RCC 7860 (cell line): ENCODE measurements at places on chromosomes 4 and X.

DNA sequence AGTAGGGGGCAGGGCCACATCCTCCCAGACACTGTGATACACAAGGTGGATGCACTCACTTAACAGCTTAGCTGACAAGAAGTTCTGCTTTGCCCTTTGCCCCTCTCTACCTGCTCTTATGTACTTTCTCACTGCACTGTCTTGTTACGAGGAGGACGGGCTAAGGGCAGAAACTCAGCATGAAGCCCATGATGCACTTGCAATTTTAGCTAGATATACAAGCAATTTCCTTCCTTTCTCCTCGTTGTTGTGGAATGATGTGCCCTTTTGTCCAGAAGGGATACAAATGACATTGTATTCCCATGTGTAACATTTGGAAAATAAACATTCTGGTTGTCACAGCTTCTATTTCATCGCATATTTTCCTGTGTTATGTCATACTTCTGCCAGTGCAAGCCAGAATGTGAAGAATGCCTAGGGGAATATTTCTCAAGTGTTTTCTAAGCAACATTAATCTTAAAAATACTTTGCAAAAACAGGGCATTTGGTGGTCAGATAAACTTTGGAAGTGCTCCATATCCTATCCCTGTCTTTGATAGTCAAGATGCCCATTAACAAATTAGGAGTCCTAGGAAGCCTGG, 47.2 kb downstream of the MAOA start:
- DNase-seq: peak; percentile 46

- DNase-seq: no peak
Measured at GRCh38 chr4:21184788-21185187, 484.5 kb downstream of the PACRGL start.

DNA sequence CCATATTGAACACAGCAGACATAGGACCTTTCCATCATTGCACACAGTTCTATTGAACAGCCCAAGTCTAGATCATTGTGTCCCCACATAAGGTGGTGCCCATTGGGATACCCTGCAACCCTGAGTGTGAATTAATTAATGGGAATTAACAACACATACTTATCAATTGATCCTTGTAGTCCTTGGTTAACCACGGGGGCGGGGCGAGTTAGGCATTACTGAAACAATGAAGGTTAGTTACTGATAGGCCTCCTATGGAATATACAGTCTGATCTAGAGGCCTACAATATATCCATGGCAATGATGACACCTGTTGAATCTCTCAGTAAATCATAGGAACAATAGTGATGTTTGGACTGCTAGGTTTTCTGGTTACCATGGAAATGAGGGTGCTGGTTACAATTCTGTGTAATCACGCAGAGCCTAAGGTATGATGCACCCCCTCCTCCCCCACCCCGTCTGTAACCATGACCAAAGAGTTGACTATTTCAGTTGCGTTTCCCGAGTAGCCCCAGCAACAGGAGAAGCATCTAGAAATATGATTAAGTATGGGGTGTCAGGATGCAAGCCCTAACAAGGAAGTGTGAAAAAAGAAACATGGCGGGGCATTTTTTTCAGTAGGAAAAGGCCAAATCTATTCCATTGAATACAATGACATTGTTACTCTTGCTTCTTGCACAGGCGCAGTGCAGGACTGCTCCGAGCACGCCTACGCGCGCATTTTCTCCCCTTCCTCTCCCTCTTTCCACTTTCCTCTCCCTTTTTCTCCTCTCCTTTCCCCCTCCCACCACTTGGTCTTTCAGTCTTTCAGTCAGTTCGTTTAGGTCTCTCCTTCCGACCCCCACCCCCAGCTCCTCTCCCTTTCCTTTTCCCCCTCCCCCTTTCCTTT, 677 bp upstream of the NONO start:
- peak; percentile 40 for DNase-seq

GRCh38 chrX:24672701-24673190, 21.0 kb upstream of the POLA1 start:
- no peak for DNase-seq

DNA sequence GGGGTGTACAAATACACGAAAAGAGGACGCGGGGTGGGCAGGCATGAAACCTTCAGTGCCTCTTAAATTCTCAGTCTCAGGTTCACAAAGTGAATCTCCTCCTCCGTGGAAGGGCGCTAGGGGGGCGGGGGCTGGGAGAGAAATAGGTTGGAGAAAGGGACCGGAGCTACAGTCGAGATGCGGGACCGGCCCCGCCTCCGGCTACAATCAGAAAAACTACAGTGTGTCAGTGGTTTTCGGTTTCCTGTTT, 3.4 kb downstream of the MAML3 start:
- DNase-seq: no peak

DNA sequence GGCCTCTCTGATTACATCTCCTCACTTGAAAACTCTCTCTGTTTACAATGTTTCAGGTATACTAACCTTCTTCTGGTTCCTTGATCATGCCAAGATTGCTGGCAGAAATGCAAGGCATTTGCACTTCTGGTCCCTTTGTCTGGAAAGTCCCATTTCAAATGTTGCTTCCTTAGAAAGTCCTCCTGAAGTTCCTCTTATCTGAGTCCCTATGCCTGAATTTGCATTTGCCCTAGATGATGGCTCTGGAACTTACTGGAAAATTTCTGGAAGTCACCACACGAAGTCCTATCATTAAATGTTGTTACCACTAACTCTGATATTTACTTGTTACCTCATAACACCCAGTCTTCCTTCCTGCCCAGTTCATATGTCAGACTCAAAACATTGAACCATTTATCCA, 176.4 kb downstream of the EFHC2 start:
- DNase-seq: no peak

GRCh38 chr4:180598281-180598680, 1644.9 kb upstream of the TENM3 start:
- DNase-seq: peak; percentile 5

DNA sequence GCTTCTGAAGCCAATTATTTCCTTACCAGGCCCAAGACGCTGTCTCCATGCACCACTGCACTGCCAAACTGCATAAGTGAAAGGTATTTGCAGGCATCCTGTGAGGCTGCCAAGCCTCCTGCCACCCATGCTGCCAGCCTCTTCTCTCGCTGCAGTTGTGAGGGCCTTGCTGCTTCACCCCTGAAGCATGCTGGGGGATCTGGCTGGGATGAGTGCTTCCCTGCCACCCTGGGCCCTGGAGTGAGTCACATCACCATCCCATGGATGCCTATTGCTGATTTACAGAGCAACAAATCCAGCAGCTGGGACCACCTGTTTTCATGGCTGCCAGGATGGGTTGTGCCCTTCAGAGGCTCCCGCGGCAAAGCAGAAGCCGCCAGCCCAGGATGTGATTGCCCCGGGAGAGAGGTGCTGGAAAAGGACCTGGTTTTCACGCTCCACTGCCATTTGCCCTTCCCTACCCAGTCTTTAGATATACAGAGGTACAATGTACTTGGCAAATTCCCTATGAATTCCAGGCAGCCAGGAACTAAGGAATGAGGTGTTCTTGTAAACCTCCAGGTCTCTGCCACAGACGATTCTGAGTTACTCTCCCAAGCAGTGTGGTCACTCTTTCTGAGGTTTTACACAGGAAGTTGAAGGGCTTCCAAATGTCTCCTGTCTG, 41.5 kb upstream of the PTCHD1 start:
- DNase-seq: peak; percentile 27

DNA sequence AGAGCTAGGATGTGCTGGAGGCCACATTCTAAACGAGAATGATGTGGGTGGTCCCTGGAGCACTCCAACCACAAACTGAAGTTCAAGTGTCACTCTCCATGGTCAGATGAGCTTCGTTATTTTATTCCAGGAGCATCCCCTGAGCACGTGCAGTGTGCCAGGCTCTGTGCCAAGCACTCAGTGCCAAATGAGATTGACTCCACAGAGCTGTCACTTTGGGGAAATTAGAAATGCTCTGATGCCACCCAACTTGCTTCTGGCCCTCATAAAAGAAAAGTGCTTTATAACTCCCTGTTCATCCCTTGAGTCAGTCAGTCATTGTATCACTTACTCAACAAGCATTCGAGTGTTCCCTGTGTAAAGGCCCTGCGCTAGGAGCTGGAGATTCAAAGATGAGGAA, 91.2 kb downstream of the RTL5 start:
- DNase-seq: no peak

GRCh38 chr4:1364748-1365147, 17.7 kb downstream of the UVSSA start:
- DNase-seq: no peak

DNA sequence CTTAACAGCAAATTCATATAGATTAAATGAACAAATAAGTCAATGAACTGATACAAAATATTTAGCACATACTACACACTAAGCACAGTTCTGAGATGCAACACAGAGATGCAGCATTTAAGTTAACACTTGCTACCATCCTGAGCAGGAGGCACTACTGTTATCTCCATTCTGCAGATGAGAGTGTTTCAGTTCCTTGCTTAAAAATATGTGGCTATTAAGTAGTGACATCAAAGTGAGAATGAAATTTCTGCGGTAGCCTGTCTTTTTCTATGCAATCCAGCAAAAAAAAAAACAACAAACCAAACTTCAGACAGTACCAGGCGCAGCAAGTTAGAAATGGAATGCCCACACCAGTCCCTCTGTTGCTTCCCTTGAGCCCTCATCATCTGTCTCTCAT, 90.8 kb downstream of the SHISA3 start:
- no peak for DNase-seq

DNA sequence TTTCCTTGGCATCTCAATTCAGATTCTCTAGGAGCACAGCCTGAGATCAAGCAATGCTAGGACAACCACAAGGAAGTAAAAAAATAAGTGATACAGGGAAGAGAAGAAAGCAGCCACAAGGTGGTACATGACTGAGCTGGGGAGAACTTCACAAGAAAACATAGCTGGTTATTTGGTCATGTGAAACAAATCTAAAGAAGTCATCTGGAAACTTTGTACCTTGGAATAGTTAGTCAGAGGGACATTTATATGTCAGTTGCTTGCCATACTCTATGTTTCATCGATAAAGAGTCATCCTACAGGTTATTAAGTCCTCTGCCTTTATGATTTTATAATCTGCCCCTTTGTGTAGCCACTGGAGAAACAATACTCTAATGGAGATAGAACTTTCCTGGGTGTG, 575.1 kb downstream of the IL15 start:
- no peak for DNase-seq

GRCh38 chr4:156615066-156615531, 356.5 kb downstream of the PDGFC start:
- DNase-seq: no peak

DNA sequence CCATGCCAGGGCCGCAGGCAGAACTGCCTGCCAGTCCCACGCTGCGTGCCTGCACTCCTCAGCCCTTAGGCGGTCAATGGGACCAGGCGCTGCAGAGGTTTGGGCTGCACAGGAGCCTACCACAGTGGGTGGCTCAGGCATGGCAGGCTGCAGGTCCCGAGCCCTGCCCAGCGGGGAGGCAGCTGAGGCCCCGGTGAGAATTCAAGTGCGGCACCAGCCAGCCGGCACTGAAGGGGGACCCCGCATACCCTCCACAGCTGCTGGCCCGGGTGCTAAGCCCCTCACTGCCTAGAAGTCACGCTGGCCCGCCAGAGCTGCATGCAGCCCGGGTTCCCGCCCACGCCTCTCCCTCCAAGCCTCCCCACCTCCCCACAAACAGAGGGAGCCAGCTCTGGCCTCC, 302.5 kb upstream of the UGT8 start:
- DNase-seq: no peak

- DNase-seq: no peak
Measured at GRCh38 chrX:155179346-155179997, 36.8 kb upstream of the VBP1 start.

DNA sequence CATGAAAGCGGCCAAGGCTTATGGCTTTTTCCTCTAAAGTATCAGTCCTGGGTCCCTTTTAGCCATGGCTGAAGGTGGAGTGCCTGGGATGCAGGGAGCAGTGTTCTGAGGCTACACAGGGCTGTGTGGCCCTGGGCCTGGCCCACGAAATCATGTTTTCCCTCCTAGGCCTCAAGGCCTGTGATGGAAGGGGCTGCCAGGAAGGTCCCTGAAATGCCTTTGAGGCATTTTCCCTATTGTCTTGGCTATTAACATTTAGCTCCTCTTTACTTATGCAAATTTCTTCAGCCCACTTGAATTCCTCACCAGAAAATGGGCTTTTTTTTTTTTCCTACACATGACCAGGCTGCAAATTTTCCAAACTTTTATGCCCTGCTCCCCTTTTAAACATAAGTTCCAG, 657.0 kb downstream of the DACH2 start:
- no peak for DNase-seq

DNA sequence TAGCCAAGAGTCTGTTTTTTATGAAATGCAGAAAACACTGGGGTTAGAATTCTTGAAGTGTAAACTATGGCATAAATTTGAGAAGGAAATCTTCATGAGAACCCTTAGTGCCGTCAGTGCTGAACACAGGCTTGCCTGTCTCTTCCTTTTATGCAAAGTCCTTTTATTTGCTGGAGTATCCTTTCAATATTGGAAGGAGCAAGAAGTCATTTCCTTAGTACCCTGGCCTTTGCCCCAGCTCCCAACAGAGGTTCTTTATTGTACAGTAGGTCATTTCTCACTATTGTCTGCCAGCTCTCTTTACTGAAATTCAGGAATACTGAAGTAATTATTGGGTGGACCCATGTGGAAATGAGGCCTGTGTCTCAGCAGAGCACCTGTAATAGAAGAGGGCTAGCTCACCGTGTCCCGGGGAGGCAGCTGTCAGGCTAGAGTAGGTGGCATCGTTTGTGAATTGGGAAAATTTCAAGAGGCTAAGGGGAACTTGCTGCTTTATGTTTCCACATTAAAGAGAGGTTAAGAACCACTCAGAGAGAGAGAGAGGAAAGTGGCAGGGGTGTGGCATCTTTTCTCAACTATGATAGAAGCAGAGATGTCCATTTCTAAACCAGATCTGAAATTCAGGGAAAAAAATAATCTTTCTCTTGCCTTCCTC, 8.7 kb downstream of the FHDC1 start:
- DNase-seq: no peak

DNA sequence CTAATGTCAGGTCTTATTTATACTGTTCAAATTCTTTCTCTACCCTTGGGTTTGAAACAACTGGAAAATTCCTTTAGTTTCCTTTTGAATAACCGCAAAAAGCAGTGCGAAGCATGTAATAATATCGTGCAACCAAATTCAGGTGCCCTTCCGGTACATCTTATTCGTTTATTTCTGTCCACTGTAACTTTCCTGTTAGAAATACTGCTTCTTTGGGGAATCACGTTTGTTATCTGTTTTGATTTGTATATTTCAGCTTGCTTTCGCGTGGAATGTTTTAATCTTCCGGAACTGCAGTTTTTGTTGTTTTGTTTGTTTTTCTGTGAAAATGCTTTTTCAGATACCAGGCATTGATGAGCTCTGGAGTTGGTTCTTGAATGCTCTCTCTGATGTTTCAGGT, 85.7 kb upstream of the HPRT1 start:
- DNase-seq: no peak

GRCh38 chrX:73818200-73819116, 255.5 kb downstream of the CHIC1 start:
- no peak for DNase-seq

GRCh38 chr4:86935853-86936733, 1.3 kb downstream of the AFF1 start:
- DNase-seq: peak; percentile 71

GRCh38 chr4:80078346-80079092, 5.5 kb upstream of the ANTXR2 start:
- no peak for DNase-seq

GRCh38 chr4:38069271-38069760, 109.1 kb downstream of the PTTG2 start:
- no peak for DNase-seq
